ENCODE measurements at places on chromosomes 2 and 18.
A peak's percentile ranks its signal among the peaks of the same experiment; 100 is the strongest.

GRCh38 chr18:31100436-31101182, 1.6 kb downstream of the DSC2 start:
- no peak for DNase-seq

- DNase-seq, result peak; percentile 69
Observed at GRCh38 chr2:39981883-39982311, 202.8 kb upstream of the THUMPD2 start.

GRCh38 chr2:240891492-240892340, 4.2 kb downstream of the MAB21L4 start:
- DNase-seq, result no peak

GRCh38 chr2:10788855-10789254, 23.7 kb downstream of the PDIA6 start:
- DNase-seq, result no peak

- DNase-seq, result peak; percentile 74
Observed at GRCh38 chr2:197889041-197889440, 84.6 kb downstream of the PLCL1 start.

- DNase-seq, result peak; percentile 43
Observed at GRCh38 chr2:150228936-150229335, 258.5 kb downstream of the RND3 start.

DNA sequence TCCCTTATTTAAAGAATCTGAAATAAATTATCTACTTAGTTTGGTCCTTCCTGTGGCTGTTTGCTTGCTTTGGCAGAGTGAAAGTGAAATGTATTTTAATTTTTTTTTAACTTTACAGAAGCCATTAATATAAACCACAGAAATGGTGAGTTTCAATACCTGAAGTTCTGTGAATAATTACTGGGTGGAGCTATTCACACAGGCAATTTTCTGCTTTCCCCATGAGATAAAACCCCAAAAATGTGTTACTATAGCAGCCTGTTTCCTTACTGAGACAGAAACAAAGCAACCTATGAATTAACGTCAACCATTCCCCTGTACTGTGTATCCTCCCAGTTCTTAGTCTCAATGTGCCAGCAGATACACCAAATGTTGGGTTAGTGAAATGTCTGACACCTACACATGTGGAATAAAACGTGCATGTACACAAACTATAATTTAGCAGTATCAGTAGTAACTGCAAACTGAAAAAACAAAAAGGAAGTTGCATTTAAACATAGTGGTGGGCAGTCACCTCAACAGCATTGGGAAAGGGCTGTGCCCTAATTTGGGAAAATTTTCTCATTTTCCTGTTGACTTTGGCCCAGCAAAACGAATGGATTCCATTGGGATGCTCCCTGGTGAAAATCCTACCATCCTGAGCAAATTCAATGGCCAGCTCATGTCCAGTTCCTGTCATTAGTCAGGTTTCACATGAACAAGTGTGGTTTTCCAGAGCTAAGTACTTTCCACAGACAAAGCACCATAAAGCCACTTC, 73.1 kb upstream of the RMDN2 start:
- no peak for DNase-seq

- DNase-seq, result peak; percentile 19
Observed at GRCh38 chr2:9941196-9941995, 10.1 kb upstream of the GRHL1 start.

DNA sequence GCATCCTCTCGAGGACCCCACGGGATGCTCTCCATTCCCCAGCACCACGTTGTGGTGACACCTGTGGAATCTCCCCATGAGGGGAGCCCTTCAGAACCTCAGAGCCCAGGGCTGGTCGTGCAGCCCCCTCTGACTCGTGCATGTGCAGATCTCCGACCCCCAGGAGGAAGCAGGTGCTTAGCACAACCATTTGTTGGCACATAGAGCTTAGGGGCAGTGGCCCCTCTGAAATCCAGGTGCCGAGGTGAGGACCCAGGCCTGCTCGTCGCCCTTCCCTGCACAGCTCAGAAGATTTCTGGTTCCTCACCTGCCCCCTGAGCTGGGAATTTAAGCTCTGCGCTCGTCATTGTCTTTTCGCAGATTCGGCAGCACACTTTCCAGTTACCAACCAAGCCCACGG, 1.3 kb upstream of the OTOS start:
- DNase-seq, result no peak

Data from NCI-H69 (cell line).